ENCODE measurements at places on chromosomes 5 and 9.

- DNase-seq = no peak
Observed at GRCh38 chr5:127518319-127518621, 830 bp downstream of the PRRC1 start.

DNA sequence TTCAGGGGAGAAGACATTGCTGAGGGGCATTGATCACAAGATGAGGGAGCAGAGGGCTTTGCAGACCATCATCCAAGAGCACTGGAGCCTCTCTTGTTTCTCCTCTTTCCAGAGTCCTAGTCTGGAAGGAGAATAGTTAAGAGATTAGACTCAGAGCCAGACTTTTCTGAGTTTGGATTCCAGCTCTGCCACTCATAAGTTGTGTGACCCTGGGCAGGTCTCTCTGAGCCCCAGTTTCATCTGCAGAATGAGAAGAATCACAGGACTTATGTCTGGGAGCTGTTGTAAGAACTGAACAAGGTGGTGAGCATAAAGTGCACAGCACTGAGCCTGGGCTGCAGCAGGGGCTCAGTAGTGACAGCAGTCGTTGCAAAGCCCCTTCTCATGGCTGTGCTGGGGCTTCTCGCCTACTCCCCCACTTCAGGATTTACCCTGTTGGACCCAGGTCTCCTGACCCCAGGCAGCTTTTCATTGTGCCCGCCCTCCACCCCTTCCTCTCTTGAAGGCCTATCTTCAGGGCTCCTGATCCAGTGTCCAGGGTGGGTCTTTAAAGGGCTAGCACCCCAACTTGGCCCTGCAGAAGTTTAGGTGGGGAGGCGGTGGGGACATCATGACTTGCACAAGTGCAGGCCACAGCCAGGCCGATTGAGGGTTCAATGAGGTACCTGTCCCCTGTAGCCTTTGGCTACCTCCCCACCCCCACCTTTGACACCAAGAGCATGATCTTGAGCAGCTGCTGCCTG is 1.5 kb downstream of the SYNPO start:
- DNase-seq = no peak

DNA sequence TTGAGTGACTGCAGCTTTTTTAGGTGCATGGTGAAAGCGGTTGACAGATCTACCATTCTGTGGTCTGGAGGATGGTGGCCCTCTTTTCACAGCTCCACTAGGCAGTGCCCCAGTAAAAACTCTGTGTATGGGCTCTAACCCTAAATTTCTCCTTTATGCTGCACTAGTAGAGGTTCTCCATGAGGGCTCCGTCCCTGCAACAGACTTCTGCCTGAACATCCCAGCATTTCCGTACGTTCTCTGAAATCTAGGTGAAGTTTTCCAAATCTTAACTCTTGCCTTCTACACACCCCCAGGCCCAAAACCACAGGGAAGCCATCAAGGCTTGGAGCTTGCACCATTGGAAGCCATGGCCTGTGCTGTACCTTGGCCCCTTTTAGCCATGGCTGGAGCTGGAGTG is 1898.1 kb upstream of the NUDT12 start:
- DNase-seq = peak; percentile 7

DNA sequence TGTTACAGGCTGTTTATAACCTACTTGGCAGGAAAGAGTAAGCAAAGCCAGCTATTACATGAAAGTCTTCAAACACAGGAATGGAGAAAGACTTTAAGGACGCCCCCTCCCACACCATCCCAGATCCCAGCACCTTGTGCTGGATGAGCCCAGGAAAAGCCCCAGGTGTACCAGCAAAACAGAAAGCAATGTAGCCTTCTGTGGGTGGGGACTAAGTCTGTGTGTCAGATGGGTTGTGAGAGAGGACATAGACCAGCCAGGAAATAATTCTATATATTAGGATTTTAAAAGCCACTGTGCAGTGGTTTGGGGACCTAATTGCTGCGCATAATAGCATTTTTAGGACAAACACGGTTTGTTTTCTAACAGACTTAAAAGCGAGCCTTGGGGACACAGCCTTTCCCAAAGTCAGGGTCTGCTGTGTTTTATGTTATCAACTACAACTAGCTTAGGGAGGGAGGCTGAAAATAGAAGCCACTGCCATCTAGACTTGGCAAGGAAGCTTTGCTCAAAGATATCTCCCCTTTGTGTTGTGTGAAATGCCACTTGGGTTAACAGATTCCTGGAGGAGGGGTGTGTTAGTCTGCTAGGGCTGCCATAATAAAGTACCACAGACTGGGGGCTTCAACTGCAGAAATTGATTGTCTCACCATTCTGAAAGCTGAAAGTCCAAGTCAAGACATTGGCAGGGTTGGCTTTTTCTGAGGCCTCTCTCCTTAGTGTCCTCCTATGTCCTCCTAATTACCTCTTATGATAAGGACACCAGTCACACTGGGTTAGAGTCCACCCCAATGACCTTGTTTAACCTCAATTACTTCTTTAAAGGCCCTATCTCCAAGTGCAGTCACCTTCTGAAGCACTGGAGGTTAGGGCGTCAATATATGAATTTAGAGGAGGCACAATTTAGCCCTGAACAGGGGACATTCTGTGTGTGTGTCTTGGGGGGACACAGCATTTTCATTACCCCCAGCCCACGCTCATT is 17.2 kb upstream of the UBE2QL1 start:
- no peak for DNase-seq

DNA sequence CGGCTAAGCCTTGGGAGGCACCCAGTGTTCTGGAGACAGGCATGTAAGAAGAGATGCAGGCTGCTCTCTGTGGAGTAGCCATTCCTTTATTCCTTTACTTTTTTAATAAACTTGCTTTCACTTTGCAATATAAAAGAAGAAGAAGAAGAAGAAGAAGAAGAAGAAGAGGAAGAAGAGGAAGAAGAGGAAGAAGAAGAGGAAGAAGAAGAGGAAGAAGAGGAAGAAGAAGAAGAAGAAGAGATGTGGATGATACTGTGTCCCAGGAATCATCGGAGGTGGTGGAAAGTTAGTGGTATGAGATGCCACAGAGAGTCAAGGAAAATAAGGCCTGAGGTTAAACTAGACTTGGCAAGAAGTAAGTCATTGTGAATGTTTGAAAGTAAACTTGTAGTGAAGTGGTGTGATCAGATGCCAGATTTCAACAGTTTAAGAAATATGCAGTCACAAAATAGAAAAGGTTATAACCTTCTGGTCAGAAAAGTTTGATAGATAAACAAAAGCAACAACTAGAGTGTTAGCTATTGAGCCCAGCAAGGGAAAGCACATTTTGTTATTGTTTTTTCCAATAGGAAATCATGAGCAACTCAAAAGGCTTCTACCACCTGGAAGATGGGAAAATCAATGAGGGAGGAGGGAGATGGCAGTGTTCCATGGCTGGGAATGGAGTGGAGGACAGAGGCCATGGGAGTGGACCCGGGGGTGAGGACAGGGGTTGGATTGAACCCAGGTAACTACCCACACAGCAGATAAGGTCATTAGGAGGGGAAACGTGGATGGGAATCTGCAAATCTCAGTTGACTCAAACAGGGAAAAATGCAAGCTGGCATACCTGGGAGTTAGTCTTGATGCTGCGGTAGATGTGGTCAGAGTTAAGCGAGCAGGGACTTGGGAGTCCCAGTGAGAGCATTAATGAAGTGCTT is 16.8 kb downstream of the AOPEP start:
- no peak for DNase-seq

DNA sequence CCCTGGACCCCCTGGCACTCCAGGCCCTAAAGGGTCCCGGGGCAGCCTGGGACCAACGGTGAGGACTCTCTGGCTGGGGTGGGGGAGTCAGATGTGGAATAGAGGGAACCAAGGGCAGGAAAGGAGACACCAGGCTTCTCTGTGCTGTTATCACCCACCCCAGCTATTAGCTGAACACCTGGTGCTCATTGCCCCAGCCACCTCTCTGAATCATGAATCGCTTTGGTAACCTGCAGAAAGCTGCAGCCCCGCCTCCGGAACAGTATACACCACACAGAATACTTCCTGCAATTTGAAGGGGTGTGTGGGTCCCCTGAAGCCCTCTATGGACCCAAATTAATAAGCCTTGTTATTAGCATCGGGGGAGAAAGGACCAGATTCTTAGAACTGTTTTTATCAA is 40.4 kb upstream of the ORM1 start:
- DNase-seq = no peak

DNA sequence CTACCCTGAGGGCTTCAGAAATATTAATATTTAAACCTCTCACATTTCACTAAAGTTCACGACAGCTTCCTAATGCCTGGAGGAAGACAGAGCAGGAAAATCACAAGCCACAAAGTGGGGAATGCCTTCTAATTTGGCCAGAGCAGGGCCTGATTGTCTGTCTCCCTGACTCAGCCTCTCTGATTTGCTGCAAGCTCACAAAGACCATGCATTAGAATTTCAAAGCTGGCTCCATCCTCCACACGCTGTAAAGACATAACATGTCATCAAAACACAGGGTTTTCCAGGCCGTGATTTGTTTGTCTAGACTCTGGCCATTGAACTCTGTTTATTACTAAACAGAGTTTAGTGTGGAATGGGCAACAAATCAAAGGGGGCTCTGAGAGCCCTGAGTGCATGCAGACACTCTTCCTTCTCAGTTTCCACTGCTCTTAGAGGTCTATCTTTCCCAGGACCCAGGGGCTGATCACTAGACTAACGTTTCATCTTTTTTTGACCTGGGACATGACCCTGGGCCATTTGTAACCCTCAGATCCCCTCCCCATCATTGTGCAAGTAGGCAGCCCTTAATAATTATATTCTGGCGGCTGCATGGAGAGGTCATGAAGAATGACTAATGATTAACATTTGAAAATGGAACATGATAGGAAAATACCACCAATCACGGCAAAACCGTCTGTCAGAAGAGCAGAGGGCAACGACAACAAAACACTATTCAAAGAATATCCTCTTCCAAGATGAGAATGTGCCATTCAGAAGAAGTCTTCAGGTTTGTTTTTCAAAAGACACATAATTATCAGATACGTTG is 140.2 kb downstream of the ENC1 start:
- DNase-seq = no peak

DNA sequence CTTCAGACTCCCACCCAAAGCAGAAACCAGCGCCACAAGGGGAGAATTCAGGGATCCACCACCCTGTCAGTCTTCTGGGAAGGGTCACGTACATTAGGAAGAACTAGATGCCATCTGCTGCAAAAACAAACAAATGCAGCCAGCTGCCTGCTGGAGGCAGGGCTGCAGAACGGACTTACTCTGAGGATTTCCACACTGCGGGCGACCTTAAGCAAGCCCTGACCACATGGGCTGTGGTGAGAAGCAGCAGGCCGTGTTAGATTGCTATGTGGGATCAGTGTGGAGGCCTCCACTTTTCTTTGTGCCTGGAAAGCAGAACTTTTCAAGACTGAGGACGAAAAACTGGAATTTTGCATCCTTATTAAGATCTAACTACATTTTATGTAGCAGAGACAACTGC is 13.4 kb upstream of the LTC4S start:
- no peak for DNase-seq

- peak; percentile 38 for DNase-seq
Observed at GRCh38 chr9:15513335-15513734, 2.6 kb upstream of the PSIP1 start.

DNA sequence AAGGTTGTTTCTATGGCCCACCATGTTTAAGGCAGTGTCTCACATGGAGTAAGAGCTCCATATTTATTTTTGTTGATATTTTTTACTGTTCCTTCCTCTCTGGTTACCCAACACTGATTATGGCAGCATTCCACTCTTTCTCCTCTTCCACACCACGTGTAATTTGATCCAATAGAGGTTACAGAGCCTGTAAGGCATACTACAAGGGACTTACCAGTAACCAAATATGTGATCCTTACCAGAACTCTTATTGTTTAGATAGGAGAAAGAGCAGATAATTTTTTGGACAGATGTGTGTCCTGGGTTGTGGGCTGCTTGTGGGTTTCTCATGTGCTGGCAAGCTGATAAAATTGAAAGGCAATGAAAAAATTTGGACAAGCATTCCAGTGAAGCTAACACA is 261.3 kb downstream of the TMEM167A start:
- DNase-seq = no peak

DNA sequence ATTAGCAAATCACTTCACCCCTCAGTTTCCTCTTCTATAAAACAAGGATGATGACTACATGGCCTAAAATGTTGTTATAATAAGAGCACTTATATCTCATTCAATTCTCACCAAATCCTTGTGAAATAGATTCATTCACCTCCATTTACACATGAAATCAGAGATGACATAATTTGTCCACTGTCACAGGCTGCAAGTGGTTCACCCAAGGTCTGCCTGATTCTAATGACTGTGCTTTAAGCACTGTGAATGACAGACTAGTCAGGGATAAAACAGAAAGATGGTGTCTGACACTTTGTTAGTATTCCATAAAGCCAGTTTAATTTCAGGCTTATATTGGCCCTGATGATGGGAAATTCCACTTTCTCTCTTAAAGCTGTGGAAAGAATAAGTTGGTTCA is 209.5 kb downstream of the MAPKAP1 start:
- DNase-seq = no peak

DNA sequence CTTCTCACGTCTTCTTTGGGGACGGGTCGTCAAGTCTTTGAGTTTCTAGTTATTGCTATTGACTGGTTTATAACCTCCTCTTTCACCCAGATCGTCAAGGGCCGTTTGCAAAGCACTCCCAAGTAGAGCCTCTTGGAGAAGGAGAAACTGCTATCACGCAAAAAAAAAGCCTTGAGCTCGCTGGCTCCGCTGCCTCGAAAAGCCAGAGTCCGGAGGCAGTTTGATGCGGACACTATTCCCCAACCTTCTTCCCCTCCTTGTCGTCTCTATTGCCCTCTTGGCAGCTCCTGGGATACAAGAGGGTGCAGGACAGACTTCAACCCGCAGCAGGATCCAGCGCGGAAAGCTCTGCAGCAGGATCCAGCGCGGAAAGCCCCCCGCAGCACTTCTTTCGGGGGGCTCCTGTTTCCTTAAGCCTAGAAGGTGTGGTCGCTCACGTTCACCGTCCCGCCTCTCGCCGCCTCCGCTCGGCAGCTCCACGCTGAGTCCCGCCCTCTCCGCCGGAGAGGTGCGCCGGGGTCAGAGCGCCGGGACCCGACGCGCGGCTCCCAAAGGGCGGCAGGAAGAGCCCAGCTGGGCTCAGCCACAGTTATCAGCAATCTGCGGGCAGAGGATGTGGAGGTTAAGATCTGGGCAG is at the start of gene PCDHAC1:
Gene PCDHAC1, plus strand, starts transcription at position 494 of the 637 bp plus-strand sequence. CDS start 594 bp downstream, outside the sequence.
- no peak for DNase-seq

DNA sequence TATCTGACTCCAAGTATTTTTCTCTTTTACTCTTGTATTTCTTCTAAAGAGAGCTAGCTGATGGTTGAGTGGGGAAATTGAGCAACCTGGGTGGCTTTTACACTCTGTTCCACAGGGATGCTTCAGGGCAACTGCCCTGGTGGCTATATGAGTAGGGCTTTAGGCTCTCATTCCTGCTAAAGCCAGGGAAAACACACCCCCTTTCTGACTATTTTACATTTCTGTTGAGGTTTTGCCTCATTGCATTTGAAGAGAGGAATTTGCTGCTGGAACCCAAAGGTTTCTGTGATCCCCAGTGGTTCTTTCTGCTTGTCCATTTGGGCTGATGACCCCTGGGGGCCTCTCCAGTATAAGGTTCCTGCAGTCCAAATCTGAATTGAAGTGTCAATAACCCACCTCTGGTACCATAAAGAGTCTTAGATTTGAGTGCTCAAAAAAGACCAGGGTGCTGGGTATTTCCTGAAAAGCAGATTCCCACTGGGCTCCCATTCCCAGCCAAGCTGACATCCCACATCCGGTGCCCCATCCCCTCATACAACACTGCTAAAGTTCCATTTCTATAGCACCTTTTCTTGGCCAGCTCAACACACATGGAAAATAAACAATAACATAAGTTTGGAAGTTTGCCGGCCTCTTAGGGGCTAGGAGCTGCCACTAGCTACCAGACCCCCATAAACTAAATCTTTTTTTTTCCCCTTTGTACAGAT is 59.5 kb downstream of the PAPPA start:
- no peak for DNase-seq

All from ACHN (cell line).